ENCODE measurements at places on chromosomes 3 and 15.

GRCh38 chr3:94293793-94294195, 230.9 kb downstream of the NSUN3 start:
- DNase-seq: no peak

GRCh38 chr3:197847866-197848401, 56.9 kb downstream of the LRCH3 start:
- peak; percentile 47 for DNase-seq

DNA sequence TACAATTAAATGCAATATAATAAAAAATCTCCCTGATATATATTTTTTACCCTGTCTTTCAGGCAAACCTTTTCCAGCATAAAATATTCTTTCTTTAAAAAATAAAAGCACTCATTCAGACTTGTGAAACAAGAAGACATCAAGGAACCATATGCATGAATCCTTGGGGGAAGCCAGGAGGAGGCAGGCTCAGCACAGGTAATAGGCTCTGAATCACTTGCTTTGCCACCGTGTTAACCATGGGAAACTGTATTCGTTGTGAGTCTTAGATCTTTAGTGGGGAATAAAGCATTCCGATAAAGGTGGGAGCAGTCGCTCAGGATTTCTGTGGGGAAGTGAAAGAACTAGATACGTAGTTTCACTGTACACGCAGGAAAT, 42.4 kb downstream of the FBN1 start:
- no peak for DNase-seq

DNA sequence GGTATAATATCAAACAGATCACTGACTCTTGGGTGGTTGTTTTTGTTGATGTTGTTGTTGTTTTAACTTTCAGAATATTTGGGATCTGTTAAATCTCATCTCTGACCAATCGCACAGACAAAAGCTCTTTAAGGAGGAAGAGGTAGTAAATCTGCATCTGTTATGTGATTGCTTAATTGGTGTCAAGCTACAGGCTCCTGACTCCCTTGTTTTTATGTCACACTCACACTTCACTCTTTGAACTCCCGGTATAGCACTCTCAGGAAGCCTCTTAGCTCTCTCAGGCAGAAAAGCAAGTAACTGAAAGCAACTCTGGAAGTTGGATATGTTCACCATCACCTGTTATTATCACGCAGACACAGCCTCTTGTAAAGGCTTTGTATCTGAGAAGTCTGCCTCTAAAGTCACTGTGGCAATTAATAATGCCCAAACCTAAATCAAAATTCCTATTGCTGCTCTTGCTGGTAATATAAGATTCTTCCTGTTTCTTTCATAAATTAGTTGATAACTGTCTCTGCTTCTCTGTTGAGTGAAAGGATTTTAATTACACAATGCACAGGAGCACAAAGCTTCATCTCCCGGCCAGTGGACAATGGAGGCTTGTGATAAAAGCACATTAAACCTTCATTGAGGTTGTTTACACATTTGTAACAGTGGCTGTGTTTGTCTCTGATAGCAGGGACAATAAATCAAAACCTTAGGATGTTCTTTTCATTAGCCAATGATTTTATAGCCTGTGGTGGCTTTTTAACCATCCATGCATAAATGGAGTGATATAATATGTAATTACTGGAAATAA, 576.7 kb downstream of the MFSD1 start:
- DNase-seq: no peak

DNA sequence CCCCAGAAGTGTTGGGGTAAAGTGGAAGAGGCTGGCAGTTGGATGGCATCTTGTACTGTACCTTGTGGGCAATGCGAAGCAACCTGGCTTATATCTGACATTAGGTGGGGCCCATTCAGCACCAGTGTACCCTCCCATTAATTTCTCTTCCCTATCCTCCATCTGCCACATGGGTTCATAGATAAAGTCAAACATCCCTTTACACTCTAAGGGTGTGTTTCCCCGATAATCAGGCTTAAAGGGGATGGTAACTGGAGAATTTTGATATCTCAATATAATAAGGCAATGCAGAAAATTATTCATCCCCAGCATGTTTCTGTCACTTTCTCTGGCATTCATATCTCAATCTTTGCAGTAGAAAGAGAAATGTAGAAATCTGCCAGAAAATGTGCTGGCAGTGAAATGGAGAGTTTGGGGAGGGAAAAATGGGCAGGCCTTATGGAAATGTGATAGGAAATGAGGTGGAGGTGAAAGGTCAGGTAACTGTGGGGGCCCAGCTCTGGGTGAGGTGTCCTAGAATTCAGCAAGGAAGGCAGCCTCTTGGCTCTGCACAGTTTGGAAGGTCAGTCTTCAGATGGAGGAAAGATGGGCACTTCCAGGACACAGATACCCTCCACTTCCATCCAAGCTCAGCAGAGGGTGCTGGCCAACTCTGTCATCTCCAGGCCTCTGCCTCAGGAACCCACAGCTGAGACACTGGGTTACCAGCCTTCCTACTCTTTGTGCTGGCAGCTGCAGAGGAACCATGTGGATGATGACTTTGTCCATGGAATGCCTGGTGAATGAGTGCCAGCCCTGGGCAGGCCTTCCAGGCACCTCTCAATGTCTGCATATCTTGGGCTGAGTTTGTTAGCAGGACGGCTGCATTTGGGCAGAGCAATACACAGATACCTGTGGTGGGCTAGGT, 325.9 kb upstream of the CTDSPL start:
- no peak for DNase-seq

DNA sequence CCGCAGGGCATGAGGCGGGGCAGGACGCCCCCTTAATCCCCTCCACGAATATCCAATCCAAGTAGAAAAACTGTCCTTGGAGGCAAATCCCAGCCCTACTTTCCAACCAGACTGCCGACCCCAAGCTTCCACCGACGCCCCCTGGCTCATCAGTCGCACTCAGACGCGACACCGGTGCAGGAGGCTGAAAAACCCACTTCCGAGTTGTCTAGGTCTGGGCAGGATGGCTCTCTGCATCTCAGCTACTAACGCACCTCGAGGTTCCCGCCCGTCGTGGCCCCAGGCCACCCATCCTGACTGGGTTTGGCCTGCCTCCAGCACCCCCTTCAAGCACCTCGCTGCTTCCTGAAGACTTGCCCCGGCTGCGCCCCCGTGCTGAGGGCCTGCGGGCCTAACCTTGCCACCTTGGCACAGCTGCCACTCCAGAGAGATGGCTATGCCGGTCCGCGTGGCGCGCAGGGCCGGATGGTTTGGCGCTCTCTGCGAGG, 15.5 kb downstream of the RGMA start:
- DNase-seq: no peak

- DNase-seq: no peak
These were observed 41.2 kb upstream of the SLC6A6 start for GRCh38 chr3:14361068-14361677.

- no peak for DNase-seq
These were observed 84.3 kb downstream of the CHST2 start for GRCh38 chr3:143203848-143204247.

GRCh38 chr3:195111319-195111705, 159.6 kb downstream of the XXYLT1 start:
- no peak for DNase-seq

DNA sequence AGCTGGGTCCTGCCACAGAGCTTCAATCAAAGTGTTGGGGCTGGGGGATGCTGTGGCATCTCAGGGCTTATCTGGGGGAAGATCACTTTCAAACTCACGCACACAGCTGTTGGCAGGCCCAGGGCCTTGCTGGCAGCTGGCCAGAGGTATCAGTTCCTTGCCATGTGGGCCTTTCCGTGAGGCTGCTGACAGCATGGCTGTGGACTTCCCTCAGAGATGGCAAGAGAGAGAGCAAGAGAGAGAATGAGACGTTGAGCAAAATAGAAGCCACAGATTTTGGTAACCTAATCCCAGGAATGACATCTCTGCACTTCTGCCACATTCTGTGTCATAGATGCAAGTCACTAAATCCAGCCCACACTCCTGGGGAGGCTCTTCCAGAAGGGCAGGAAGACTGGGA, 91.0 kb downstream of the TPRG1 start:
- no peak for DNase-seq

GRCh38 chr3:139935866-139936817, 1.2 kb downstream of the CLSTN2 start:
- no peak for DNase-seq

DNA sequence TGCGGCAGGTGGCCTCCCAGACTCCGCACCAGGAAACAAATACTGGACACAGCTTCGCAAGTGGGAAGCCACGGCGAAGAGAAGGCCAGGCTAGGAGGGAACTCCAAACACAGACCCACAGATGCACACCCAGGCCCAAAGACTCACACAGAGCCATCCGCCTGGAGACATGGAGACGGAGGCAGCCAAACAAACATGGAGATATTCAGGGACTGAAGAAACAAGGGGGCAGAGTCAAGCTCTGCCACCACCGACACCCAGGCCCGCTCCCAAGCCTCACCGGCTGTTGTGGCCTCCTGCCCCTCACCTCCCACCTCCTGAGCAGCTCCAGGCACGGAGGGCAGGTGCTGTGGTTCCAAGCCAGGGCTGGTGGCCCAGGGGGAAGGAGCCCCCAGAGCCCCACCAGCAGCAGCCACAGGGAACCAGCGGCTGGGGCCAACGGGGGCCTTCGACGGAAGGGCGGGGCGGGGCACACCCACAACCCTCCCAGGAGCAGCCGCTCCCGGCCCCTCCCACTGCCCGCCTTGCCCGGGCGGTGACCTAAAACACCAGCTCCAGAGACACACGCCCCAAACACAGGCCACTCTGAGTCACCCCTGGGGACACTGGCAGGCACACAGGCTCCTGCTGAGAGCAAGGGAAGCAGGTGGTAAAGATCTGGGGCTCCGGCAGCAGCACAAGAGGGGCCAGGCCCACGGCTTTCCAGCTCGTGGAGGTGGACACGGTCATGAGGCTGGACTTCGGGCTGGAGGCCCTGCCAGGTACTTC, 31.9 kb downstream of the TNK2 start:
- peak; percentile 32 for DNase-seq

- no peak for DNase-seq
These were observed 16.0 kb downstream of the SLC51A start for GRCh38 chr3:196232154-196232881.

DNA sequence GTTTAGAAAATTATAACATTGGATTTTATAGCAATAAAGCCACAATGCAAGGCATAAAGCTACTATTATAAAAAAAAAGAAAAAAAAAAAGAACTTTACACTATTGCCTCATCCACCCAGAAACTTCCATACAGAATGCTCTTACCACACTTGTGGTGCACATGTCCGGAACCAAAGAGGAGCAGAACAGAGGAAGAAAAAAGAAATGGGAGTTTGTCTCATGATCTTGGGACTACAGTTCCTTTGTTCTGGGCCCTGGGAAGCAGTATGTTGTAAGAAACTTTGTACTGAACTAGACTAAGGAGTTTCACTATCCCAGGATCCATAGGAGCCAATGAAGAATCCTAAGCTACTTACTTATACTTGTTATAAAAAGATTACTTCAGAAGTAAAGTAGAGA, 36.1 kb downstream of the FMN1 start:
- DNase-seq: no peak

GRCh38 chr3:183210341-183210740, 42.7 kb upstream of the B3GNT5 start:
- DNase-seq: no peak

DNA sequence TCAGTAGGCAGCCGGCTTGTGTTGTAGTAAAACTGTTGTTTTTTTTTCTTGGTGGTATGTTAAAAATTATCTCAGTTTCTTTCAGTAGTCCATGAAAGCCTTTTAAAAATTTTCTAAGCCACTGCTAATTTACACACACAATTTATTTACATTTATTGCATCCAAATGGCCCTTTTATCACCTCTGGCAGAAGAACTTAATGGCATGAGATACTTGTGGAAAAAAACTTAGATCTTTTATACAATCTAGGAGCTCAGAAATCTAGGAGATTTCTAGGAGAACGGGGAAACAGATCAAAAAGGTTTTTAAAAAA, 1.4 kb downstream of the PPP2R3A start:
- no peak for DNase-seq

DNA sequence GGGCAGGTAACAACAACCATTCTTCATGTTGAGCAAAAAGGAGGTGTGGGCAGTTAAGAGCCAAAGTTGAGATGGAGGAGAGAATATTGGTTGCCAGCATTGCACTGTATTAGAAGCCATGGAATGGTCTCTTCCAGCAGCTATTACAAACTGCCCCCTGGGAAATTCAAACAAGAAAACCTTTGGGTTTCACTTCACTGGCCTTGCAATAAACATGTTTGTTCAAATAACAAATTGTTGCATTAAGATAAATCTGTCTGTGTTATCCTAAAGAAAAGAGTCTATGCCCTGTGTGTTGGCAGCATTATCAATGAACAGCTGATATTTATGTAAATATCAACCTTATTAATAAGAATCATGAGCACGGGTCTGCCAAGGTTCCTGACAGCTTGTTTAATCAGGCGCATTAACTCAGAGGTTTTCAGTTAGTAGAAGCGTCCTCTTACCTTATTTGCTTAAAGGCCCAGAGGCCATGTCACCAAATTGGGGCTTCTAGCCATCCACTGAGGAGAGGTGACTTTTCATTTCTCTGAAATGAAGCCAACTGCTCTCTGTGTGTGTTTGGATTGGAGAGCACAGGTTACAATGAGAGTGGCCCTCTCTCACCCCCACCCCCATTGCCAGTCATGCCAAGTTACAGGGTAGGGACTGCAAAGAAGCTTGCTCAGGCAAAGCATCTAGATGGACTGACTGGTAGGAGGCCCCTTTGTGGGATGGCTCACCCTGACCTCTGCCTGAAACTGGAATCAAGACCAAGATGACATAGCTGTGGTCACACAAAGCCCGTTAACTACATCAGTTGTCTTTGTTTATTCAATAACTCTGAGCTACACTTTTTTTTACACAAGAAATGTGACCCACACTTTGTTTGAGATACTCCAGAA, 10.5 kb downstream of the FILIP1L start:
- no peak for DNase-seq

Measured in CD4-positive, alpha-beta T cell treated with Interleukin-6 for 4 hours (primary cell).